ENCODE measurements at places on chromosomes 11 and 22.

DNA sequence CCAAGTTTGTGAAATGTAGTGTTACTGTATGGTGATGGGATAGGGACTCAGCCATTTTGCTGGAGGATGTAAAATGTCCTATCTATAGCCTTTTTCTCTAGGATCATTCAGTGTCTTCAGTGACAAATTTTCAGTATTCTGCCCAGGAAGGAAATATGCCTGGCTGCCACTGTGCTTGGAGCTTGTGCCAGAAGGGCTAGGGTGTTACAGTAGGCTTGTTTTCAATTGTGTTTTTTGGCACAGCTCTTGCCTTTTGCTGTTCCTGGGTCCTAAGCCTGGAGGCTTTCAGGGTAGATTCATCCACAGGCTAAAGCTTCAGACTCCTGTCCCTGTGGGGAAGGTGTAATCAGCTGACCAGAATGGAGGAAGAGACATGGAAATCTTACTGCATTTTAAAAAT lies 22.0 kb upstream of the PHOX2A start:
- no peak for DNase-seq

GRCh38 chr22:35204807-35205775 lies 52.2 kb upstream of the HMGXB4 start:
- no peak for DNase-seq

- DNase-seq = no peak
Measured at GRCh38 chr22:50435291-50436014, 39.4 kb downstream of the SBF1 start.

- DNase-seq = no peak
Measured at GRCh38 chr11:85759915-85760314, 51.0 kb downstream of the SYTL2 start.

DNA sequence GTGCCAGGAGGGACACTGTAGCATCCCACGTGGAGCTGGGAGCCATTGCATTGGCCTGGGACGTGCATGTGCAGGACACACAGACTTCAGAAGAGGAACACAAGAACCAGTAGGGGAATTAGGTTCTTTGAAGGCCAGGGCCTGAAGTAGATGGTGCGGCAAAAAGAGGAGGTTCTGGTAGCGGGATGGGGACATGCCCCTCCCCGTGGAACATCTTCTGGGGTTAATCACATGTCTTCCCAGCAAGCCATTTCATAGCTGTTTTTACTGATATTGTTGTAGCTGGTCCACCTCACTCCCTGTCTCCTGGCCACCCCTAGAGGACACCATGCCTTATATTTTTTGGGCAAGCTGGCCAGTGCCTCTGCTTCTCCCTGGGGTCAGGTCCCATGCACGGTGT lies 74.3 kb downstream of the SCN3B start:
- DNase-seq = no peak

GRCh38 chr11:119169282-119169719 lies 776 bp downstream of the NLRX1 start:
- DNase-seq = peak; percentile 10
